Activated CD4-positive, alpha-beta T cell treated with anti-CD3 and anti-CD28 coated beads for 36 hours (primary cell): ENCODE measurements at places on chromosomes 12 and 14. TPM values are rescaled to one million over a fixed set of nuclear protein-coding genes. Genes with fewer than 3 reads are reported as not detected.

DNA sequence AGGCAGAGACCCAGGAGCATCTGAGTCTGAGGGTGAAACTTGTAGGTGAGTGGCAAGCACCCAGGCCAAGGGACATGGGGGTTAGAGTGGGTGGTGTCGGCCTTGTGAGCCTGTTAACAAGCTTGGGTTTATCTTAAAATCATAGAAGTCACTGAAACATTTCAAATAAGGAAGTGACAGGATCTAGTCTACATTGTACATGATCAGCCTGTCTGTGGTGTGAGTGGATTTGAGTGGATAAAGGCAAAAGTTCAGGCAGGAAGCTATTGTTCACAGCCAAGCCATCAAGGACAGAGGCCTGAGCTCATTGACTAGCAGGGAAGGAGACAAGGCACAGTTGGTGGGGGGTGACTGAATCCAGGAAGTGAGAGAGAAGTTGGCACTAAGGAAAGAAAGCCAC is 59.3 kb upstream of the FKBP4 start:
- no peak for DNase-seq

AVPR1A gene
- not detected for total RNA-seq

LMNTD1 gene
- not detected for total RNA-seq

- no peak for DNase-seq
Measured at GRCh38 chr12:31510034-31510433, 80.9 kb downstream of the DENND5B start.

DNA sequence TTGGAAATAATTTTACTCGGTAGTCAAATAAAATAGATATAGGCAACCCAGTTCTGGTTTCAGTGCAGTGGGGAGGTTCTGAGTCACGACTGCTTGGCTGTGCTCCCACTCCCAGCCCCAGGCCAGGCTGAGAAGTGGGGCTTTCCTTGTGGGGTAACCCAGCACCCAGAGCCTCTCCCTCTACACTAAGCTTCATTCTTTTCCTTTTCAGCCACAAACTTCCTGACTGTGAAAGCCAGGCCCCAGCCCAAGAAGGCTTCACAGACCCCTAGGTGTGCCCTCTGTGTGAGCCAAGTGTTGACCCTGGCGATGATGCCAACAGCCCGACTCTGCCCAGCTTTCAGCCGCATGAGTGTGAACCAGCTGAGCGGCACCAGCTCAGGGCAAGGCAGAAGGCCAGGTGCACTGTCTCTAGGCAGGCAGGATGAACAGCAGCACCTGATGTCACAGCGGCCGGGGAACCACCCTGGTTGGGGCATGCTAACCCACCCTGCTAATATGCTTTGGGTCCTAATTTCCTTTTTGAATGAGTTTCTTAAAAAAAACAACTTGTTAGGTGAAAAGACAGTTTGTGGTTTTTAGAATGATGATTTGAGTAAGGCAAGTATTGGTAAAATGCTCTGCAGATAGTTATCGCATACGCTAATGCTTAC is 42.2 kb upstream of the ATP23 start:
- DNase-seq: peak; percentile 91

DNA sequence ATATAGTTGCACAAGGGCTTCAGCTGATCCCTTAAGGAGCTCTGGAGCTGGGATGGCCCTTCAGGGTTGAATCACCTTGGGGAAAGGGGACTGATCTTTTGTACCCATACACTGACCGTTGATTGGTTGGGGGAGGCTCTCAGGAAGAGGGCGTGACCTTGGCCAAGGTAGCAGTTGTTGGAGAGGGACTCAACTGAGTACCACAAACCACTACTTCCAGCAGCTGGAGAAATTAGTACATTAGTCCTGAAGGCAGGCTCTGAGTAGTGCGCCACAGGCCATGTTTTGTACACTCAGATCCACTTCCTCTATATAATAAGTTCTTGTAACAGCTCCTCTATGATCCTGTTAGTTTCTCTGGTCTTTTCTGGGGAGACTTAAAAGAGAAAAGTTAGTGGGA is 317.6 kb downstream of the CCDC91 start:
- DNase-seq: no peak

RPGRIP1 gene
- 0.14 TPM for total RNA-seq

PLEKHH1 gene
- 4.1 TPM for total RNA-seq

DNA sequence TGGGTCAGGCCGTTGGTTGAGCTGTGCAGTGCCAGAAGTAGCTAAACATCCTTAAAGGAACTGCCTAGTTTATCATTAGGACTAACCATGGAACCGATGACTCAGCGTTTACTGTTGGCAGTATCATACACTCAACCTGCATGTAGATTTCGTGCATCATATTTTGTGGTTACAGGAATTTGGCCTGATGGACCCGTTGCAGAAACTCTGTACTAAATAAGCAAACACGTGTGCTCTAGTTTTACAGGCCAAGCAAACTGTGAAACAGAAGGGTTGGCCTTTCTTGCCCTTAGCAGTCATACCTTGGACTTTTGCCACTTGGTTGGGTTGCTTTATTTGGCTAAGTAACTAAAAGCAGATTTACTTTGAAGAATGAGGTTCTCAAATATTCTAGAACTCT is 35.6 kb downstream of the DGLUCY start:
- no peak for DNase-seq

DNA sequence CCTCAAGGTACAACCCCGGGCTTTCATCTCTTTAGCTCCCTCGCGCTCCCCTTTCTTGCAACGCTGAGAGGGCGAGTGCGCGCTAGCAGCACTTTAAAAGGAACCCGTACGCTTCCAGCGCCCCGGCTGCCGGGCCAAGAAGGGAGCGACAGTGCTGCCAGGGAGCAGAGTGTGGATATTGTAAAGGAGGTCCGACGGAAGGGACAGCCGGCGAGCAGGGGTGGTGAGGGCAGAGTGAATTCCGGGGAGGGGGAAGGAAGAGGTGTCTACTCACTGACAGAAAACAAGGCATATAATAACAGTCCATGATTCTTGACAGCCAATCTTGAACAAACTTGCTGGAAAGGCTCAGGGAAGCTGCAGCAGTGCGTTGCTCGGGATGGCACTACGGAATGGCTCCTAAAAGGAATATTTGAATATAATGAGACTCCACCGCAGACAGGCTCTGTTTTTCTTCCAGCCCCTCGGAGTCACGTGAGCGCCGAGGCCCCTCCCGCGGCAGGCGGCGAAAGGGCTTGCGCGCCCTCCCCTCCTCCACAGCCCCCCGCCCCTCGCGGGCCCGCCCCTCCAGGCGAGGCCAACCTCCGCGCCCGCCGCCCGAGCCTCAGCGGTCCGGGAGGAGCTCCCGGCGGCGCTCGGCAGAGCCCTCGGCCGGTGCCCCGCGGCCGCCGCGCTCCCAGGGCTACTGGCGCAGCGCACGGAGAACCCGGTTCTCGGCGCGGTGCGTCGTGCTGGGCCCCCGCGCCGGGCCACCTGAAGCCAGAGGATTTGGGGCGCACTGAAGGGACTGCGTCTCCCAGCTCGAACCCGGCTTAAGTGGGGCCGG is 3.4 kb downstream of the BMP4 start:
- DNase-seq: peak; percentile 47

DNA sequence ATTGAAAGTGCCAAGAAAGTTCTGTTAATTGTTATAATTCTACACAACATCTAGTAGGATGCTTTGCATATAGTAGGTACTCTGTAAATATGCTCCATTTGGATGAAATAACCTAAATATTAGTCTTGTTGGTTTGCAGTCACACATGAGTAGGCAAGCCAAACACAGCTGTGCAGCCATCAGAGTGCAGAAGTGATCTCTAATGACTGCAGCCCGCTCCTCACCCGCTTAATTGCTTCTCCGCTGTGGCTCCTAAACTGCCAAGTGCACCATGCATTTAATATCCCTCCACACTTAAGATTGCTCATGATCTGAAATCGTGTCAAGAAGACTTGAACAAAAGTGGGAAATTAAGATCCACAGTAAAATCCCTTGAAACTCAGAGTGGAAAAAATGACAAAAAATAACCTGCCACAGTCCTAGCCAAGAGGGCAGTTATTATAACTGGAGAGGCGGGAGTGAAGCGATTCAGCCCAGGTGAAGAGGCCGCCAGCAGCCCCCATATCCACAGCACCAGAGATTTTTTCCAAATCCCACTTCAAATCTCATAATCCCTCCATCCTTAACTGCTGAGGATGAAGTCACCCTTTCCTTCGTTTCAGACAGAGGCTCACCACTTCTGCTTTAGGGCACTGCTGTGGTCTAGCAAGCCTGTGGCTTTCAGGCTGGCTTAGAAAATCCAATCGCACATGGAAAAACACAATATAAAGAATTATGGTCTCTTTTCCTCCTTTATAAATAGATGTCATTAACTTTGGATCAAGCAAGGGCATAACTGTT is 69.5 kb downstream of the TMEM30B start:
- no peak for DNase-seq

DNA sequence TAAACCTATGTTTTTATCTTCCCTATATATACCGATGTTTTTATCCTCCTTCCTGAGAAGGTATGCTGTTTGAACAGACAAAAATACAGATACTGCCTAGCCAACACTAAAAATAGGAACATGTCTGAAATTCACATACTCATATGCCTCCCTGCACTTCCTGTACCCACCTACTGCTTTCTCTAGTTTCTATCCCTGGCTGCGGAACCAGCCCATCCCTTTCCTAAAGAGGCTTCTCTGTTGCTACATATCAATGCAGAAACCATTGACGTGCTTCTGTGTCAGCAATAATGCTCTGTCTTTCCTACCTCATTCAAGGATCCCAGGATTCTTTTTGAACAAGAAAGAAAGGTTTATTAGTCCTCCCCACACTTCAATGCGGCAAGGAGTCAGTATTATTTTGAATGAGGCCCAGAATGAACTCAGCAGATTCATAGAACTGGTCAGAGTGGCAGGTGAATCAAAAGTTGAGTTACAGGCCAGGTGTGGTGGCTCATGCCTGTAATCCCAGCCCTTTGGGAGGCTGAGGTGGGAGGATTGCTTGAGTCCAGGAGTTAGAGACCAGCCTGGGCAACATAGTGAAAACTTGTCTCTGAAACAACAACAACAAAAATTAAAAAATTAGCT is 67.8 kb upstream of the NAP1L1 start:
- DNase-seq: peak; percentile 22

FBLN5 gene
- 4.7 TPM for total RNA-seq

DNA sequence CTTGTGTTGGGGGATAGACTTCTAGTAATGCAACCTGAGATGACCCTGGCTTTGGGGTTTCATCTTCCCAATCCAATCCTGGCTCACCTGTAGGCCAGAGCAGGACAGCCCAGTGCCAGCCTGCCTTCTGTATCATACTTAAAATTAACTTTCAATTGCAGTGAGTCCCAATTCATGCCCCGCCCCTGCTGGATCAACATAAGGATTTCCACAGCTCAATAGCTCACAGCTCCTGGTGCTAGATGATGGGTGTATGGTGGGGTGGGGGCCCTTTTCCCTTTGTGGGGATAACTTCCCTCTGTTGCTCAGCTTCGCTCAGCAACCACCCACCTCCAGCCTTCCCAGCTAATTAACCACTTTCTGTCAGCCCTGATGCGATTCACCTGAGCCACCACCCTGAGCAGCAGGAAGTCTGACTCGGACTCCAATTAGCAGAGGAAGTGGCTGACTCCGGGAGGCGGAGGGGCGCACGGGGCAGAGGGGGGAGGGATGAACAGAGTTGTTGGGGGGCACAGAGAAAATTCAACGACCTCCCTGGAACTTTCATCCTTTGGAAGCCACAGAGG is 24.3 kb upstream of the CHGA start:
- DNase-seq: peak; percentile 14

GPR135 gene
- 1.1 TPM for total RNA-seq

DNA sequence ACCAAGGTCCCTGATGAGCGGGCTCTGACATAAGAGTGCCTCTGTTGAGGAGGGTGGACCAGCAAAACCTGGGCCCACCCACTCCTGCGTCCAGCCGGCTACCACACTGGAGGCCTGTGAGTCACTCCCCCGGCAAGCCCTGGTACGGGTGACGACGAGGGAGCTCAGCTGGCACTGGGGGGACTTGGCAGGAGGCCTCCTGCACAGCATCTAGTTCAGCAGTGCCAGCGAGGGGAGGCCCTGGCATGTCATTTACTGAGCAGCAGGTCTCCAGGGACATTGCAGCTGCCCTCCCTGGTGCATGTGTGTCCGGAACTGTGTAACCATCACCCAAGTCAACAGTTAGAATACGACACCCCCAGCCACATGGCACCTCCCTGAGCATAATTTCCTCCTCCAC is 24.4 kb downstream of the CD9 start:
- DNase-seq: no peak

DNA sequence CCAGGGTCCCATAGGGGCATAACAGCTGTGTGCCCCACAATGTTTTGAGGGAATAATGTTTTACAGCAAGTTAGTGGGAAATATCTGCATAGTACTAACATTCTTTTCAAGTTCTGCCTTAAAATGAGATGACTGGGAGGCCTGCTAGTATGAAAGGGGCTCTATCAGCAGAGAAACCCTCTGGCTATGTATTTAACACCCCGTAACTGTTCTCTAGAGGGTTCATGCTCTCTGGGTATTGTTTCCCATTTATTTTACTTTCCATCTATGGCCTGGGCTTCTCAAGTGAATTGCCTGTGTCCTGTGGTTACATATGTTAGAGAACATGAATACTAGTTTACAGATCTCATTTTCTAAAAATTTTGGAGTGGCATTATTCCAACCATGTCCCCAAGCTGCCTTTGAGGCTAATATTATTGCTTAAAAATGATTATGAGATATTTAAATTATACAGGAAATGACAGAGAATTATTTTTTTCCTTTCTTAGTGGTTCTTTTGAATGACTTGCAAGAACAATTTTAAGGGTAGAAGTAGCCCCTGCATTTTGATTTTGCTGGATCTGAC is 37.5 kb downstream of the GNG2 start:
- DNase-seq: no peak

GRCh38 chr14:60514741-60515491 is 6.0 kb downstream of the SIX6 start:
- peak; percentile 50 for DNase-seq

DNA sequence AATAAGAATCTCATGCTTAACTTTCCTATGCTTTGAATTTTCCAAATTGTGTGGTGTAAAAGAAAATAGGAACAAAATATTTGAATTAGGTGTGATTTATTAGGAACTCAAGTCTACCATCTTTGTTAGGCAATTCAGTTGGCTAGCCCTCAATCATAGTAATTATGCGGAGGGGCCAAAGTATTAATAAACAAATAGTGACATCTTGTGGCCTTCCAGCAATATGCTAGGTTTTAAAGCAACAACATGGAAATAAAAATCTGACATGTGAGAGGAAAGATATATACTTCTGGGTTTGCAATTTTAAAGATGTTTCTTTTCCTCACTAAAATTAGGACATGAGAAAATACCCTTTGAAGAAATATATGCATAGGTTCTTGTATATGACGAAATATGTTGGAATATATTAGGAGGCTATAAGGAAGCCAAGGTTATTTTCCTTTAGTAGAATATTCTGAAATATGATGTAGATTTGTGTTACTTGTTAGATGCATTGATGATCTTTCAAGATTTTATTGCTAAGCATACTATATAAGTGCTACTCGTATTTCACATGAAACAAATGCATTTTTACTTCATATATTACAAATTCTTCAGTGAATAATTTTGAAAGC is 200.4 kb downstream of the PTPRO start:
- DNase-seq: no peak

MFAP5 gene
- not detected for total RNA-seq
